ENCODE measurements at places on chromosomes 3 and 15.

GRCh38 chr3:193372783-193373182 lies 5.8 kb downstream of the ATP13A5 start:
- H3K4me1 ChIP-seq: no peaks in the 10 kb centered on the region
- H3K36me3 ChIP-seq: no peaks in the 10 kb centered on the region
- no peak overlapping the region for H3K27ac ChIP-seq
- no peaks in the 10 kb centered on the region for H3K27me3 ChIP-seq
- DNase-seq: no peak

DNA sequence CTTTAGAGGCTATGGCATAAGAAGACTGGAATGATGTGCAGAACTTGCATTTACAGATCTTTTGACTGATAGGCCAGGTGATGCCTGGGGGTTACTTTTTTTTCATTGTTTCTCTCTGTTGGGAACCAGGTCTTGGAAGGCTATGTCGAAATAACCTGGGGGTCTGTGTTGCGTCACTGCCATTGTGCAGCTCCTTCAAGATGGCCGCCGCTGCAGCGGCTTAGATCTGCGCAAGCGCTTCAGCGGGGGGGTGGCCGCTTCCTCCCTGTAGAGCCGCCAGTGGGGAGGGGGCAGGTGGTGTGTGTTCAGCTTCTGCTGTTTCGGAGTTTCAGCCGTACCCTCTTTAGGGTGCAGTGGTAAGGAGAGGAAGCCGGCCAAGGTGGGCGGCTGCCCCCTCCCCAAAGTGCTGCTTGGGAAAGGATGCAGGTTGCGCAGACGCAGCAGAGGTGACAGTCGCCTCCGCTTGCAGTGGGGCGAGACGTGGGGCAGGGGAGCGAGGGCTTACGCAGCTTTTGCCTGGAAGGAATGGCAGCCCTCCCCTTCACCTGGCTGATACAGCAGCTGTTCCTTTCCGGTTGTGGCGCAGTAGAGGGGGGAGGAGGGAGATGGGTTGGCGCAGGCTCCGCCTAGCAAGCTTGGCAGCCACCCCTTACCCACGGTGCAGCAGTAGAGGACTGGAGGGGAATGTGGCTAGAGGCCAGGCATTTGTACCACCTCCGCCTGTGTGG lies 1.5 kb downstream of the SNRPN start:
- DNase-seq: peak; percentile 67
- H3K36me3 ChIP-seq: peaks cover 27% of the 10 kb centered on the region
- peak overlapping the region; percentile 97 for H3K27ac ChIP-seq
- no peaks in the 10 kb centered on the region for H3K4me1 ChIP-seq

DNA sequence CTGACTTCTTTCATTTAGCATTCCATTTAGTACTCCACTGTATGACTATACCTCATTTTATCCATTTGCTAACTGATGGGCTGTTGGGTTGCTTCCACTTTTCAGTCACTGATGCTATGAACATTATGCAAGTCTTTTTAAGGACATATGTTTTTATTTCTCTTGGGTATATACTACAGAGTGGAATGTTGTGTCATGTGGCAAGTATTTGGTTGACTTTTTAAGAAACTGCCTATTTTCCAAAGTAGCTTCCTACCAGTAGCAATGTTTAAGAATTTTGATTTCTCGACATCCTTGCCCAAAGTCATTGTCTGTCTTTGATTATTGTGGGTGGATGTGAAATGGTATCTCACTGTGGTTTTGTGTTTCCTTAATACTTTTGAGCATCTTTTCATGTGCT lies 110.1 kb upstream of the TPM1 start:
- H3K27ac ChIP-seq: no peak overlapping the region
- no peaks in the 10 kb centered on the region for H3K36me3 ChIP-seq
- no peaks in the 10 kb centered on the region for H3K27me3 ChIP-seq
- no peak for DNase-seq

GRCh38 chr15:58748852-58749531 lies 515 bp downstream of the ADAM10 start:
- H3K36me3 ChIP-seq: peaks cover 4% of the 10 kb centered on the region
- H3K4me3 ChIP-seq: peak overlapping the region; percentile 92
- peaks cover 1% of the 10 kb centered on the region for H3K4me1 ChIP-seq
- H3K27me3 ChIP-seq: no peaks in the 10 kb centered on the region

- H3K4me1 ChIP-seq: peaks cover 1% of the 10 kb centered on the region
- no peak overlapping the region for H3K4me3 ChIP-seq
- no peak for DNase-seq
- H3K27ac ChIP-seq: no peak overlapping the region
- no peaks in the 10 kb centered on the region for H3K36me3 ChIP-seq
- H3K27me3 ChIP-seq: no peaks in the 10 kb centered on the region
These were observed 74.1 kb downstream of the CHL1 start for GRCh38 chr3:270688-271087.

DNA sequence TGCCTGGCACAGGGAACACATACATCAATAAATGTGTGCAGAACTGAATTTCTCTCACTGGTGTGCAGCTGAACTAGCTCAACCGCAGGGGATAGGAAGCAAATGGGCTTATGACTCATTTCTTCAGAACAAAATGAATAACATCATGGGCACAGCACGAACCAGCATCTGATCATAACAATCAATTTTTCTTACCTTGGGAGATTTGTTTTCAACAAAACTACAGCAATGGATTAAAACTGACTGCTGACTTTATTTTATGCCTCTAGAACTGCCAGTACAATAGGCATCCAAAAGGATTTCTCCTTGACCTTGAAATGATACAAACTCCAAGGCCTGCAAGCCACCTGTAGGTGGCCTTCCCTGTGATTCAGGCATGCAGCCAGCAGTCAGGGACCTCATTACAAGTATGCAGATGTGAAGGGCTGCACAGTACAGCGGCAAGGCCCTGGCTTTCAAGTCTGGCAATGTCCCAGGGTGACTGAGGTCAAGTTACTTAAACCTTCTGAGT lies 26.1 kb downstream of the TAMM41 start:
- no peak for DNase-seq
- H3K4me1 ChIP-seq: no peaks in the 10 kb centered on the region
- H3K36me3 ChIP-seq: peaks cover 9% of the 10 kb centered on the region

DNA sequence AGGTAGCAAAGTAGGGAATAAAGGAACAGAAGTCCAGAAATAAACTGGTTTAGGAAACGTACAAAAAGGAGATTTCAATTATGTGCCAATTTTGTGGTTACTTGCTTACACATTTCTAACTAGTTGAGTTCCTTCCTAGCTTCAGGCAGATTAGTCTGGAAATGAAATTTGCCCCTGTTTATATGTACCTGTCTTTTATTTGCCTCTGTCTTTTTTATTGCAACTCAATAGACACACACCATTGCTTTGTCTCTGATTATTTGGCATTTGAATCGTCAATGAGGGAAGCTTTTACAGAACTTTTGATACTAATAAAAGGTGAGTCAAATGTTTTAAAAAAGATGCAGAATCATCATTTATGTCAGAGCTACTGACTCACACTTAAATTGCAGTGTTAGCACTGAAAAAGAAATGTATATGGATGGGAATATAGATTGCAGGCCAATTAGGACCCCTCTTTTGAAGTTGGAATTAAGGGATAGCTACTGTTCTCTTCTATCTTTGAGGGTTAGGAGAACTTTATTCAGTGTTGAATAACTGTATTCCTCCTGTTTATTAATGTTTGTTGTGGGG lies 60.5 kb downstream of the TRAK1 start:
- peaks cover 10% of the 10 kb centered on the region for H3K4me1 ChIP-seq
- H3K27ac ChIP-seq: no peak overlapping the region

DNA sequence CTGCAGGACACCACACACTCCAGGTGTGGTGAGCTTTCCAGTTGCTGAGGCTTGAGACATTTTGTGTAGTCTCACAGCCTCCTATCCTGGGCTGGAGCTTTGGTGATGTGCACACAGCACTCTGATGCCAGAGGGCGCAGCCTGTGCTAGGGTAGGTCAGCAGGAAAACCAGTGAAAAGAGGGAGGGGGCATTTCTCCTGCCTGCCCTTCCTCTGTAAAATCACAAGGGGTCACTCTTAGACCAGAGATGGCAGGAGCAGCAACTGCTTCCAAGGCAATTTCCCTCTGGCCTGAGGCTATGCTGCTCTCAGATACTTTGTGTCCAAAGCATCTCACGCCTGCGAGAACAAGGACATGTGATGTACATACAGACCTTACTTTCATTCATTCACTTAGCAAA lies 16.5 kb upstream of the MUSTN1 start:
- H3K4me1 ChIP-seq: no peaks in the 10 kb centered on the region
- H3K36me3 ChIP-seq: peaks cover 14% of the 10 kb centered on the region
- H3K27ac ChIP-seq: no peak overlapping the region
- H3K27me3 ChIP-seq: no peaks in the 10 kb centered on the region

DNA sequence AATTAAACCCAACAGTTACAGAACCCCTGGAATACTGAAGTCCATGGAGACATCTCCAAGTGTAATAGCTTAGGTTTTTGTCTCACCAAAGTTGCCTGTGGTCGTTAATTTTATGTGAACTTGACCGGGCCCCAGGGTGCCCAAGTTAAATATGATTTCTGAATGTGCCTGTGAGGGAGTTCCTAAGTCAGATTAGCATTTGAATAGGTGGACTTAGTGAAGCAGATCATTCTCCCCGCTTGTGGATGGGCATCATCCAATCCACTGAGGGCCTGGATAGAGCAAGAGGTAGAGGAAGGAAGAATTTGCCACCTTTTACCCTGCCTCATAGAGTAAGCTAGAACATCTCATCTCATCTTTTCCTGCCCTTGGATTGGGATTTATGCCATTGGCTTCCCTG lies 203.0 kb downstream of the MYRIP start:
- no peak for DNase-seq
- H3K27ac ChIP-seq: no peak overlapping the region
- H3K4me3 ChIP-seq: no peak overlapping the region
- H3K36me3 ChIP-seq: no peaks in the 10 kb centered on the region
- no peaks in the 10 kb centered on the region for H3K27me3 ChIP-seq
- H3K4me1 ChIP-seq: no peaks in the 10 kb centered on the region

GRCh38 chr15:51121631-51122225 lies 27.0 kb upstream of the TNFAIP8L3 start:
- no peak for DNase-seq
- no peaks in the 10 kb centered on the region for H3K27me3 ChIP-seq
- no peak overlapping the region for H3K4me3 ChIP-seq
- no peaks in the 10 kb centered on the region for H3K36me3 ChIP-seq
- no peak overlapping the region for H3K27ac ChIP-seq

GRCh38 chr15:93459396-93459795 lies 370.4 kb upstream of the RGMA start:
- no peak for DNase-seq
- peaks cover 60% of the 10 kb centered on the region for H3K36me3 ChIP-seq

- H3K4me3 ChIP-seq: no peak overlapping the region
- no peaks in the 10 kb centered on the region for H3K27me3 ChIP-seq
- no peaks in the 10 kb centered on the region for H3K4me1 ChIP-seq
- no peak for DNase-seq
- H3K27ac ChIP-seq: no peak overlapping the region
These were observed 3.5 kb downstream of the NAALADL2 start for GRCh38 chr3:174862666-174863065.

DNA sequence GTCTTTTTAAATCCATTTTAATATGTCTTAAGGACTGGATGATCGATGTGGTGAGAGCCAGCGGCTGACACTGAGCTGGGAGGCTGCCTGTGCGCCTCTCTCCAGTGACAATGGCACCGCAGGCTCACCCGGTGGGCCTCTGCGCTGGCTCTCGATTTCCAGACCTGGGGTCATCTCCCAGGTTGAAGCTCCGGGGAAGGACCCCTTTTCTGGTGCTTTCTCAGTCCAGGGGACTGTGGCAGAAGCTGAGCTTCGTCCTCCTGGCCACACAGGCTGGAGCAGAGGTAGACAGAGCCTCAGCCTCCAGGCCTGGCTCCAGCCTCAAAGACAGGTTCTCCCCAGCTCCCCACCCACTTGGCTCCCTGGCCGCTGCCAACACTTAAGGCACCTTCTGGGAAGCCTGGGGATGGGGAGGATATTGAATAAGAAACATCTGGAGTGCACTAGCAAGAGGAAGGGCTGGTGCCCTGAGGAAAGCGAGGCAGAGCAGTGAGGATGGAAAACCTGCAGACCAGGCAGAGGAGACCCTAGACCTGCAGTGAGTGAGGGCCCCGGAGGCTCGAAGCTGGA lies 154.2 kb upstream of the SMAD3 start:
- no peaks in the 10 kb centered on the region for H3K27me3 ChIP-seq
- no peaks in the 10 kb centered on the region for H3K36me3 ChIP-seq
- H3K27ac ChIP-seq: no peak overlapping the region
- DNase-seq: no peak
- no peak overlapping the region for H3K4me3 ChIP-seq

DNA sequence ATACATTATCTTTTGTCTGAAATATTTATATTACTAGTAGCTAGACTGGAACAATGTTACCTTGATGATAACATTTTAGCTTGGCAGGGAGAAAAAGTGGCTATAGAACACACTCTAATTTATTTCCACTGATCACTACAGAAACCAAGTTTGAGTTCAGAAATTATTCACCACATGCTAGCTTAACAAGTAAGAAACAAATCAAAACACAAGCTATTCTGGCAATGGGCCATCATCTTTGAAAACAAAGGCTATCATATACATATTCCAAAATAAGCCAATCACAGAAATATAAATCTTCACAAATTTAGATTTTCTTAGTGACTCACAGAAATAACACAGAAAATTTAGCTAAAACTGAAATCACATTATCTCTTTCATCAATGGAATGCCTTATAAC lies 17.1 kb downstream of the AQR start:
- H3K4me3 ChIP-seq: no peak overlapping the region
- no peak for DNase-seq
- no peaks in the 10 kb centered on the region for H3K27me3 ChIP-seq
- H3K36me3 ChIP-seq: peaks cover 1% of the 10 kb centered on the region
- H3K4me1 ChIP-seq: no peaks in the 10 kb centered on the region
- H3K27ac ChIP-seq: no peak overlapping the region

DNA sequence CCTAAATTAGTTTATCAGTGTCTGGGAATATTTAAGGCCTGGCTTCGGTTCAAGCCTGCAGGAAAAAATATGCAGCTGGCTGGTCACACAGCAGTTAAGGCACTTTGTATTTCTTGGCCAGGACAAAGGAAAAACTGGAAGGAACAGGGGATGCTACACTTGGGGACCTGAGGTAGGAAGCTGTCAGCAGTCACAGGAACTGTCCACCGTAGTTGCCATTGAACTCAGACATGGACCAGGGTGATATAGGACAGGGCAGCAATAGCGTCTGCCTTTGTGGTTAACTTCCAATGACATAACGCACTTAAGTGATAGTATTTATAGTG lies 49.1 kb downstream of the NR1D2 start:
- H3K4me3 ChIP-seq: no peak overlapping the region
- DNase-seq: no peak
- no peaks in the 10 kb centered on the region for H3K36me3 ChIP-seq
- no peaks in the 10 kb centered on the region for H3K27me3 ChIP-seq
- H3K4me1 ChIP-seq: peaks cover 14% of the 10 kb centered on the region

DNA sequence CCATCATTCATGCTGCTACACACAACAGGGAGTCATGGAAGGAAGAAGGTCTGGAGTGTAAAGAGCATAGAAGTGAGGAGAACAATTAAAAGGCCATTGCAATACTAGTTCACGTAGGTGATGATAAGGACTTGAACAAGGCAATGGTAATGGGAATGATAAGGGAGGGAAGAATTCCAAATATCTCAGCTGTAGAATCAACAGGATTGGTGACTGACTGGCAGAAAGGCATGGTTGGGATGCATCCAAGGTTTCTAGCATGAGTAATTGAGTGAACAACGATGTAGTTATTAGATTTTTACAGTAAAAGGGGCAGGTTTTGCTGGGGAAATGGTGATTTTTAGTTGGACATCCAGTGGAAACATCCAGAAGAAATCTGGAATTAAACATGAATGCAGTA lies 2.4 kb upstream of the SEC62 start:
- H3K4me1 ChIP-seq: no peaks in the 10 kb centered on the region
- no peak for DNase-seq
- H3K4me3 ChIP-seq: no peak overlapping the region
- no peaks in the 10 kb centered on the region for H3K36me3 ChIP-seq
- H3K27ac ChIP-seq: no peak overlapping the region
- H3K27me3 ChIP-seq: no peaks in the 10 kb centered on the region
